Stimulated activated CD8-positive, alpha-beta memory T cell treated with anti-CD3 and anti-CD28 coated beads, Interleukin-12 subunit alpha, Interleukin-12 subunit beta, amount 100 ng/mL, for 4 hours (primary cell): ENCODE measurements at places on chromosomes 6 and 20.

DNA sequence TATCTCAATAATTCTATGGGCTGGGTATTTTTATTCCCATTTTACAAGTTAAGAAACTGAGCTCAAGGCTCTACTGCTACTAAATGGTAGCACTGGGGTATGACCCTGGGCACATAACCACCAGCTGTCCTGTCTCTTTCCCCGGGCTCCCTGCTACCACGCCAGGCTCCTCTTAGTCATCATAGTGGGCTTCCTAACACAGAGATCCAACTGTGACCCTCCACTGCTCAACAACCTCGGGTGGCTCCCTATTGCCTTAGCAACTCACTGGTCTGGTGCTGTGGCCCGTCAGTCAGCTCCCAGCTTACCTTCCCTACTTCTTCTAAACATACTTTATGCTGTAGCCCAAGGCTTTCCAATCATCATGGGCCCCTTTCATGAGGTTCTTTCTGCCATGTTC is 4.5 kb downstream of the KIAA1755 start:
- DNase-seq, result no peak

DNA sequence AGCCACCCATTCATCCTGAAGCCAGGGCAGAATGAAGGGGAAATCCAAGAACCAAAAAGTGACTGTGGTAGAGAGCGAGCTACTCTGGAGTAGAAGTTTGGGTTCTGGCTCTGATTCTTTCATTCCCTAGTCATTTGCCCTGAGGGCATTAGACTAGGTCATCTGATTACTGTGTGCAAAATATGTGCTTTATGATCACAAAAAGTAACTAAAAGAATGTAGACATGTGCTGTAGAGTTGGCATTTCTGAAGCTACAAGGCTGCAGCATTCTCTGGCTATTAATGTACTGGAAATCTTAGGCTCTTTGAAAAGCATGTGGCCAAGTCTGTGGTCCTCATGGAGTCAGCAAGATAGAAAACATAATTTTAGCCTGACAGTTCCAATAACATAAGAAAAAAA is 94.2 kb downstream of the TBC1D7 start:
- no peak for DNase-seq

DNA sequence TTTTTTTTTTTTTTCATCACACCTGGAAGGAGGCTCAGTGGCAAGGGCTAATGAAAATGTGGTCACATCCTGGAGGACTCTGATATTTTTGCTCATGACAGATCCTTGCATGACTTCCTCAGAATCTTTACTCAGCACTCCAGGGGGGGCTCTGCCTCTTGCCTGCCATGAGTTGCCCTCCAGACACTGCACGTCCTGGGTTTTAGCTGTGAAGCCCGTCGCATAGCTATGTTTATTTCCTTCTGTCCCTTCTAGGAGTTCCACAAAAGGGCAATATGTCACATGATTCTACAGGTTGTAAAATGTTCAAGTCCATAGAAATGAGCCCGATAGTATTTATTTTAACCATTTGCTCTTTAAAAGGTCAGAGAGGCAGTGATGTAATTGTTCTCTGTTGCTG is 18.2 kb downstream of the MAS1 start:
- DNase-seq, result no peak

DNA sequence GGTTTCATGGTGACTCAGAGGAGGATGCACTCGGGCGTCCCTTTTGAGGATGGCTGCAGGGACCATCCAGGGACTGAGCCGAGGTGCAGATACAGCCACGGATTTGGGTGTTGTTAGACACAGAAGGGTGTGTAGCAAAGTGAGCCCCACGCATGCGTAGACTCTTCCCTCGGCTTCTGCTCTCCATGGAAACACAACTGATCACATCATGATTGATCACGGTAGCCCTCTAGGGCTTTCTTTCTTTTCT is 606 bp upstream of the ULBP1 start:
- DNase-seq, result no peak

DNA sequence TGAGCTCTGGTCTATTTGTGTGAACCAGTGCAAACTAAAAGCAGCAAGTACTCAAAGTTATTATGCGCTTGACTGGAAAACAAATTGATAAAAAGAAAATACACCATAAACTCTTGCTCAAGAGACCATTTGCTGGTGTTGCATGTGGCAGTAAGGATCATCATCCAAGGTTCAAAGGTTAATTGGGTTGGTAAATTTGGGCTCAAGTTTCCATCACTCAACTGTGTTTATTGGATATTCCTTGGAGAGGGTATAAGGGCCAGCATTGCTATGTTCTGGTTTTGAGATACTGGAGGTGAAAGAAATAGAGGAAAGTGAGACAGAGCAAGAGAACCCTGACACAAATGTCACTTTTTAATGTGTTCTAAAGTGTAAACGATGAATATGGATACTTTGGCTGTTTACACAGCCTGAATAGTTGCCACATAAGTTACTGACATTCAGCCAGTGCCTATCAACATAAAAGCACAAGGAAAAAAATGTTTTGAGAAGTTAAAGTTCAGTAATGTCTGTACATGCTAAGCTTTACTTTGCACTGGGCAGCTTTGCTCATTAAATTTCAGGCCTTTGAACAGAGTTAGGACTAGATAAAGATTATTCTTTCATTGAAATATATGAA is 736.1 kb downstream of the HDGFL1 start:
- no peak for DNase-seq

DNA sequence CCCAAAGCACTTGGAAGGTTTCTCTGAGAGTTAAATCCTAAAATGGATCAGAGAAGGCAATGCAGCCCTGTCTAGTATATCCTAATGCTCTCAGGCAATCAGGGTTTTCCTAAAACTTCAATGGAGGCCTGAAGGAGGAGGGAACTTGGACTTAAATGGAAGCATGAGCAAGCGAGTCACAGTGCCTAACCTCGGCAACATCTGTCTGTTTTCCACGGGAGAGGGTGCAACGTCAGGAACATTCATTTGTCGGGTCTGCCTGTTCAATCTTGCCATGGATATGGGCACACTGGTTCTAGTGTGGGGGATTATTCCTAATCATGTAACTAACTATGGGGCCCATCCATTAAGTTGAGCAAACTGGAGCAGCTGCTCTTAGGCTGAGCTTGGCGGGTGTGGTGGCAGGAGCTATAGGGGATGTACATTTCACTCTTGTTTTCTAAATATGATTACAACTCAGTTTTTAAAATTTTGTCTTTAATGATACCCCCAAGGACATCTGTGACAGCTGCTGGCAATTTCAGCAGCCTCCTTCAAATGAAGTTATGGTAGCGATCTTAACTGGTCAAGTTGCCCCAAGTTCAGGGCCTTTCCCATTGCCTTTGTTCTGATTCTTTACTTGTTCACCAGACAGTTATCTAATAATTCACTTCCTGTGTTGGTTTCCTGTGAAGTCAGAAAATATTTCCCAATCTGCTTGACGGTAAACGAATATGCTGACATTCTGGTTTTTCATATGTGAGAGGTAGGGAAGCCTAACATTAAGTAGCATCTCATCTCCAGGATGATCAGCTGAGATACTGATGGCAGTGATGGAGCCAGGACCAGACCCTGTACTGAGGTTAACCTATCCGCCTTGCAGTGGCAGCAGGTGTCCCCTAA is 21.6 kb downstream of the DSE start:
- DNase-seq, result no peak

- no peak for DNase-seq
These were observed 60.6 kb downstream of the IGF2R start for GRCh38 chr6:160029525-160029924.

DNA sequence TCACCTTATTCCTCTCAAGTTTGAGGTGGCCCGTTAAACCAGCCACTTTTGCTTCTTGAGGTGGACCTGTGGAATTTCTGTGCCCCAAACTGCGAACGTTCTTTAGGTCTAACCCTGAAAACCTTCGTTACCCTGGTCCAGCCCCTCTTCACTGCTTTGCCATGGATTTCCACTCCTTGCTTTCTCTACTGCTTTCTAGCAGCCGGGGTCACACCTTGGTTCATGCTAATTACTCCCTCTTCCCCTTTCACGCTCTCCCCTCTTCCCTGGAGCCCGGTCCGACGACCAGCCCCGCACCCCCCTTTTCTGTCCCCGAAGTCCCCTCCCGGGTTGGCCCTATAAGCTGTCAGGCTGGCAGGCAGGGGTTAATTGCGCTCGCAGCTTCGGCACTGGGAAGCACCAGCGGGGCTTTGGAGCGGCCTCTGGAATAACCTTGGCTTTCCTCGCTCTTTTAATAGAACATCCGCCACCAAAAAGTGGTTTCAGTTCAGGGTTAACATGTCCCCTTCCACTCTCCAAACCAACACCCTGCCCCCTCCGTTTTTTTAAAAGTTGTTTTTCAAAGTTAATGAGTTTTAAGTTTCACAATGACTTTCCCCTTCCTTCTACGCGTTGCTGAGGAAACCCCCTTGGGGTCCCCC is 1.4 kb upstream of the HIVEP1 start:
- no peak for DNase-seq

DNA sequence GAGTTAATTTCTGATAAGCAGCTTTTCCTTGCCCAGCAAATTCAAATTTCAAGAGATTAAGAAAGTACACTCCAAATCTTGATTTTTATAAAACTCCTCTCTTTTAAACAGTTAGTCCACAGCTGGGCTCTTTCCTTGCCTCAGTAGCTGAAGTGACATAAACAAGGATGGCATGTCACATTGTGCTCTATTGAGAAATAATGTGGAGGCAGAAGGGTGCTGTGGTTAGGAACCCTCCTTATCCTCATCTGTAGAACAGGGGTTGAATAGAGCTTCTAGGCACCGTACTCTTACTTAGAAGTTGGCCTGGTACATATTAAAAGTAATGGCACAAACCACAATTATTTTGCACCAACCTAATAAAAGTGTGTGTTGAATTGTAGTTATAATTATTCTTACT is 70.3 kb downstream of the RSPO3 start:
- no peak for DNase-seq

GRCh38 chr6:81589465-81590313 is 162.8 kb downstream of the TENT5A start:
- DNase-seq, result no peak

DNA sequence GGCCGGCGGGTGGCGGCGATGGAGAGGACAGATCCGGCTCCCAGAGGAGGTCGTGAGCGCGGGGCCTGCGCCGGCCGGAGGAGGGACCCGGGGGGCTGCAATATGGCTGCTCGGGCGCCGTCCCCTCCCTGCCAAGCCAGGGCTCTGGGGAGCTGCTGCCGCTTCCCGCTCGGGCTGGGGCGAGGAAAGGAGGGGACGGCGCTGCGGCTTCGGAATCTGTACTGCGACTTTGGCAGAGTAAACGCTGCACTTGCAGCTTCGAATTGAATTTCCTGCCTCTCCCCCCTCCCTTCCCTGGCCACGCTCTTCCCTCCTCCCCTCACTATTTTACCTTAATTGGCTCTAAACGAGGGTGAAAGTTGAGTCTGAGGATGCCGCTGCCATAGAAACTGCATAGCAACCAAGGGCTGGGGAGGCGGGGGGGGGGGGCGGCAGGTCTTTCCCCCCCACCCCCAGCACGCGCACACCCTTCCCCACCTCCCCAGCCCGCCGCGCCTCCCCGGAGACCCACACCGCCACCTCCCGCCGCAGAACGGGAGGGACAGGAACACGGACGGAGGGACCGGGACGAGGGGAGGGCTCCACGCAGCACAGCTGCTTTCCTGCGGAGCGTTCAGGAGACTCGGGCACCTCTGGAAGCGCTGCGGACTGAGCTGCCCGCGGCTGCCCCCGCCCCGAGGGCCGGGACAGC is 93.9 kb downstream of the RNASET2 start:
- DNase-seq, result no peak

DNA sequence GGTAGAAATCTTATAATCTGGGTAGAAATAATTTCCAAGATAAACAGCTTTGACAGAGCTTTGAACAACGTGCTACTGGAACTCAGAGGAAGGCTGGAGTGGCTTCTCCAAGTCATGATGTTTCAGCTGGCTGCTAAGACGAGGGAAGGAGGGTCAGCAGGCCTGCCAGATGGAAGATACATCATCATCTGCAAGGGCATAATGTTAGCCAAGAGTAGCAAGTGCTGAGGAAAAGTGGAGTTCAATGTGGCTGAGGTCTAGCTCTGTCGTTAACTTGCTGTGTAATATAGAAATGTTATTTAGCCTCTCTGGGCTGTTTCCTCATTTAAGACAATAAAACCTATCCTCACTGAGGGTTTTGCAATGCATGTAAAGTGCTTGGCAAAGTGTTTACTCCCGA is 35.1 kb downstream of the RGS17 start:
- DNase-seq, result no peak

GRCh38 chr6:48611332-48611731 is 500.3 kb upstream of the PTCHD4 start:
- DNase-seq, result no peak

DNA sequence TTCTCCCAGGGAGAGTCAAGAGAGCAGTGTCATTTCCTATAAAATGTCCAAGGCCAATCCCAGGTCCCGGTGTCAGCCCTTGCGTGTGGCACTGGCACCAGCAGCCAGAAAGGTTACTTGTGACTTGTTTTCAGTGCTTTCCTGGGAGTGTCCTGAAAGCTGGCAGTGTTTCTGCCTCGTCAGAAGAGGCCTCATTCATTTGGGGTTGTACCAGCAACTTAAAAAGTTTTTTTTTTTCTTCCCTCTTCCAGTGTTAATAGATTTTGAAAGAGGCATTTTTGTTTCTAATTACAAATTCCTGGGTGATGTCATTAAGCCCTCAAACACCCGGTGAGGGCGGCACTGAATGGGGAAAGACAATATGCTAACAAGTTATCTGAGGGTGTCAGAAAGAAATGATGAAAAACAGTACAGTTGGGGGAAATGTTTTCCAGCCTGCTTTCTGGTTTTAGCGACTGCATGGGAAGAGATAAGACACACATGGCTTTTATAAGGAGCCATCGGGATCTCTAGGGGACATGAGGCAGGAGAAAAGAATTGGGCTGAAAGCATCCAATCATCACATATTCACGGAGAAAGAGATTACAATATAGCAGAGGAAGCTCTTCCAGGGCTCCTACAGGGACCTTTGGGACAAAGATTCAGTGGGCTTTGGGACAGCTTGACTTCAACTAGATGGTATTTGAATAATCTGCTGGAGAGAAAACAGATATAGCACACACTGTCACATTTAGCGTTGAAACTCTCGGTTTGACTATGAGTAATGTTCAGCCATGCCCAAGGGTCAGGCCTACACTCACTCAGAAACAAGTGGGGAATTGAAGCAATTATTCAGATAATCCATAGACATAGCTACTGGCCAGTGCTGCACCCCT is 153.0 kb downstream of the BCAS1 start:
- DNase-seq, result no peak

GRCh38 chr6:142408409-142408808 is 106.6 kb downstream of the ADGRG6 start:
- no peak for DNase-seq

- no peak for DNase-seq
These were observed 31.0 kb upstream of the ASIP start for GRCh38 chr20:34210271-34210670.

- DNase-seq, result no peak
These were observed 7.1 kb downstream of the GJA1 start for GRCh38 chr6:121442576-121442975.

DNA sequence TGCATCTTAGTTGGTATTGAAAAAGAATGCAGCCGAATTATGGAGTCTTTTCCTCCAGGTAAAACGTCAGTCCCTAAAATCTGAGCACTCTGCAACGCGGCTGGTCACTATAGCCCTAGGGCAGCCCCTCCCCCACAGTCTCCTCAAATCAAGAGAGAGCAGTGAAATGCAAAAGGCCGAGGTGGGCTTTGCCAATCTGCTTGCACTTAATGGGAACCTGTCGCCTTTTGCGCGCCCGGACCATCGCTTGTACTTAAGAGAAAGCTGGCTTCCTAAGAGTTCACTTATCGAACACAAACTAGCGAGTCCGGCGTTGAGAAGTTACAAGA is 447 bp downstream of the MCM3 start:
- DNase-seq, result no peak

- no peak for DNase-seq
These were observed 156.7 kb upstream of the TENT5A start for GRCh38 chr6:81909162-81909561.

- DNase-seq, result no peak
These were observed 535 bp downstream of the VSTM2L start for GRCh38 chr20:37903317-37904007.
